ENCODE measurements at places on chromosomes 6 and 20.

GRCh38 chr20:33925867-33926266 is 67.8 kb upstream of the RALY start:
- no peak for DNase-seq

DNA sequence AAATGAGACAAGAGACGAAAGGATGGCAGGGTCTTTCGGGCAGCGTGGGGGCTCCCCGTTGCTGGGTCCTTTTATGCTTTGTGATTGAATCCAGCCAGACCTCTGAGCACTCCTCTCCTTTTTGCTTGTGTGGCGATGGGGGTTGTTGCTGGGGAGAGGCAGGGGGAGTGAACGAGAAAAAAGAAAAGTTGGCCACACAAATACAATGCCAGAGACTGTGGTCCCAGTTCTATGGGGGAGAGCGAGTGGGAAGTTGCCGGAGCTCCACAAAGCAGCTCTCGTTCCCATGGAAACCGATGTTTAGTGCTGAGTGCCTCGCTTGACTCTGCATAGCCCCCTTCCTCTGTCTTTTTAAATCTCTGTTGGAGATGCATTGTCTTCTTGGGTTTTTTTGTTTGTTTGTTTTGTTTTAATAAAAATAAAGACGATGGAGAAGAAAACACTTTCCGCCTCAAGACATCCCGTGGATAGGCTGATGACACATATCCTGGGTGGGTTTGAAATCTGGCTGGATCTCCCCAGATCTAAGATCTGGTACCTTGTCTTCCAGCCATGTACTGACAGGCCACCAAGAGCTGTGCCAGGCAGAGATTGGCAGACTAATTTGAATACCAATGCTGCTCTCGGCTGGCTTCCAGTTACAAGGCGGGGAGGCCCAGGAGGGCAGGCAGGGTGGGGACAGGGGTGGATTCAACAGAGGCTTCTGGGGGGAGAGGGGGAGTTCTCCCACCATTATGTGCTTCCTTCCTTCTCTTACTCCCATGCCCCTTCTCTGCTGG is 529.3 kb downstream of the QKI start:
- no peak for DNase-seq

DNA sequence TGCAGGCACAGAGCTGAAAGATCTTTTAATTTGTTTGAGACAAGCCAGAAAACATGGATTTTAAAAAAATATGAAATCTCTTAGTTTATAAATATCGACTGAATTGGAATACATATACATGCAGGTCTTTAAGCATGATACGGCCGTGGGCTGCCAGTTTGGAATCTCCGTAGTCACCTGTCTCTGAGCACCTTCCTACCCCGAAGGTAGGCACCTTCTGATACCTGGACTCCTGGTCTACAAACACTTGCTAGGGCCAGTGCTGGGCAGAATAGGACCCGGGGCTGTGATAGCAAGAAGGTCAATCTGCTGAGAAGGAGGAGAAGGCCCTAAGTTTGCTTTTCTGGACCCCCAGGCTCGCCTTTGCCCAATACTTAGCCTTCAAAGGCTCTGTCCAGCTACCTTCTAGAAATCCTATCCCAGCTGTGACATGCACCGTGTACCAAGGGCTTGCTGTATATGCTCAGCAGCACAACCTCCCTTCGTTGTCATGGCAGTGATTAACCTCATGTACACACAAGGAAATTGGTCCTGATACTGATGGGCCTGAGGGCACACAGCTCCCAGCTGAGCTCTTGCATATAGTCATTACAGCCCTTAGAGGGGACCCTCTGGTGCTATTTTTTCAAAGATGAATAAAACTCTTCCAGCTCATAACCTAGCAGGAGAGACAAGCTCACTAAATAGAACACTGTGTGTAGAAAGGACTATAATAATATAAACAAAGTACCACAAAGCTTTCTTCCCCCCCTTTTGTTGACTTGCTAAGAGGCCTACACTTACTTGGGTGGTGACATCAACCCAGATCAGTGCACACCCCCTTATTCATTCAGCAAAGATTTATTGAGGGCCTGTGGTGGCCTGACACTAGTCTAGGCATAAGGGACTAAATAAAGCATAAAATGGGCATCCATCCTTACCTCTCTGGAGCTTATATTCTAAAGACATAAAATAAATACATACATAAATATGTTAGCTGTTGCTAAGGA is 17.7 kb downstream of the SNPH start:
- DNase-seq = no peak

DNA sequence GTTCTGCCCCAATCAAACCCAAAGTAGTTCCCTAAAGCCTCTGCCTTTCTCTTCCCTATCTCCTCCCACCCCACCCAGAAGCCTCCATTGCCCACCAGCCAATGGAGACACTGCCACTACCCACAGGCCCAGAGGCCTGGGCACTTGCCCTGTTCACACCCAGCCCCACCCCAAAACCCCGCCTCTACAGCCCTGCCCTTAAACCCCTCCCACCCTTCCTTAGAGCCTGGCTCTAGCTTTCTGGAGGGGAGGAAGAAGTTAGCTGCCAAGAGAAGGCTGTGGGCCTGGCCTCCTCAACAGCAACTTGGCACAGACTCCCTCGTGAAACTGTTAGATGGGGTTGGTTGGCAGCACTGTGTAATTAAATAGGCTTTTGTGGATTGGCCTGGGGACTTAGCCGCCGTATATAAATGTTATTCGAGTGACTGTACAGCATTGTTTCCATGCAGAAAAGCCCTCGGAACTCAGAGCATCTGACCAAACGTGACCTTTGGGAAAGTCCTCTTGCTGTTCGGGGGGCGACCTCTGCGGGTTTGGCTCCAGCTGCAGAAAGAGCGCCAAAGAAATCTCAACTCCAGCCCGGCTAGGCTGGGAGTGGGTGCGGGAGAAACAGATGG is 31.4 kb downstream of the COL11A2 start:
- peak; percentile 71 for DNase-seq

- DNase-seq = no peak
These were observed 3.6 kb downstream of the PSMA7 start for GRCh38 chr20:62139636-62140035.

GRCh38 chr20:16054985-16055384 is 518.3 kb downstream of the KIF16B start:
- DNase-seq = no peak

GRCh38 chr6:166514196-166514595 is 72.3 kb downstream of the RAMACL start:
- DNase-seq = no peak
